ENCODE measurements at places on chromosomes 11 and 22.

DNA sequence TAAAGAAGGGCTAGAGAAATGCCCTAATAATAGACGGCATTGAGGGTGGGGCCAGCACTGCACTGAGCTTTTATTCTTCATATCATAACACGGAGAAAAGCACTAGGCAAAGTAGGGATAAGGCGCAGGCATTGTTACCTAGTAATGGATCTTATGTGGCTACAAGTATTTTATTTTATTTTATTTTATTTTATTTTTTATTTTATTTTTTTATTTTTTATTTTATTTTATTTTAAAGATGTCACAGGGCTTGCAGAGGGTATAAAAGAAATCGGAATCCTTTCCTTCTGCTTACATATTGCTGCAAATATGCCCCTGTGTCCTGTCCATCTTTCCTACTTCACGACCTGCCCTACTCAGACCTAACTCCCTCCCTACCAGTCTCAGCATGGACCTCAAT, 452.0 kb upstream of the KIRREL3 start:
- DNase-seq, result no peak

GRCh38 chr11:125299061-125299615, 134.6 kb downstream of the PKNOX2 start:
- no peak for DNase-seq

- no peak for DNase-seq
Observed at GRCh38 chr11:32053151-32053888, 37.6 kb upstream of the RCN1 start.

GRCh38 chr11:128595221-128595620, 7.9 kb upstream of the ETS1 start:
- no peak for DNase-seq

GRCh38 chr11:27248576-27249509, 114.2 kb downstream of the CCDC34 start:
- no peak for DNase-seq

DNA sequence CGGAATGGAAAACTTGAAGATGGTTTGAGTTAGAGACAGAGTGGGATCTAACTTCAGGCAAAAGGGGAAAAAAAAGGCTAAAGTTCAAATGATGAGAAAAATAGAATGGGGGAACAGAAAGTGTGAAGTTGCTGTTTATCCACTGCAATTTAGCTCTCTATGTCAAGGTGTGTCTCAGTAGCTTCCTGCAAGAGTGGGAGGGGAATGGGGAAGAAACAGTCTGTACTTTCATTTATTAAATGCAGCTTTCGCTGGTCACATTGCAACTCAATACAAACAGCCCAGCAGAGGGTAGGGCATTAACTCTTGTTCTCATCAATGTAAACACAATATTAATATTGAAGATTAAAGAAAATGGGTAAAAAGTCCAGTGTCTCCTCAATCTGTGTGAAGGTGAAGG, 214.7 kb upstream of the SYN3 start:
- DNase-seq, result no peak

DNA sequence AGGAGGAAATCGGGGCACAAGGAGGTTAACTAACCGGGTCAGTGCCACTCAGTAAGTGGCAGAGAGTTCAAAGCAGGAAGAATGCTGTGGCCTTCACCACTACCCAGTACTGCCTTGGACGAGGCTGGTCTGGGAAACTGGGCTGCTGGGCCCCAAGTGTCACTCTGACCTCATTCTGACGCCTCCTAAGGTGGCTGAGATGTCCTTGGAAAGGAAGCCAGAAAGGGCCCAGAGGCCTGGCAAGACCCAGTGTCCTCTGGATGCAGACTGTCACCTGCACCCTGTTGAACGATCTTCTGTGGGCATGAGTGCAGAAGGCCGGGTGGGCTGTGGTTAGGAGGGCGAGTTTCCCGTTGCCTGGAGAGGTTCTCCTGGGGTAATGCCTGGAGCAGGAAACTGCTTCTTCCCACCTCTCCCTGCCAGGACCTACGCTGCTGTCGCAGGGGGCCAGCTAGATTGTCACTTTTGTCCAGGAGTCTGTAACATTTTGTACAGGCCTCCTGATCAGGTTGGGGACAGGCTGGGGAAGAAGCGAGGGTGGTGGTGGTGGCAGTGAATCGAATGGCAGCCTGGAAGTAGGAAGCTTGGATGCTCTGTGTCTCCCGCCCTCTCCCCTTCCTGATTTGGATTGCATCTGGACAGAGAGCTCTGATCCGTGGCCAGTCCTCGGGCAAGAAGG, 105.1 kb downstream of the ST3GAL4 start:
- no peak for DNase-seq

GRCh38 chr11:7639643-7640025, 33.7 kb downstream of the CYB5R2 start:
- DNase-seq, result no peak

- DNase-seq, result no peak
Observed at GRCh38 chr22:50242406-50242949, 2.3 kb downstream of the TUBGCP6 start.

Measured in HuH-7 (cell line).